Cardiac atrium fibroblast (primary cell): ENCODE measurements at places on chromosomes 2 and 18. TPM values are rescaled to one million over a fixed set of nuclear protein-coding genes. Genes with fewer than 3 reads are reported as not detected.

The IL1R2 gene
- 4.9 and 6.9 TPM in 2 replicates for total RNA-seq

The CFAP65 gene
- total RNA-seq: not detected in 2 replicates

The AQP12B gene
- total RNA-seq: not detected in 2 replicates

The FMNL2 gene
- 12.5 and 14.8 TPM in 2 replicates for total RNA-seq

The EGR4 gene
- not detected in 2 replicates for total RNA-seq

The EMILIN1 gene
- total RNA-seq: 273 and 388 TPM in 2 replicates
